GM03348 (cell line): ENCODE measurements at places on chromosomes 16 and 17.

- DNase-seq = no peak
Observed at GRCh38 chr16:1512774-1513173, 19.6 kb downstream of the TELO2 start.

GRCh38 chr17:28963055-28963611, 11.8 kb upstream of the PHF12 start:
- no peak for DNase-seq

- peak; percentile 84 for DNase-seq
Observed at GRCh38 chr17:20121359-20122253, 112.4 kb downstream of the SPECC1 start.

- DNase-seq = no peak
Observed at GRCh38 chr17:3810019-3810418, 9.0 kb upstream of the ITGAE start.

- peak; percentile 9 for DNase-seq
Observed at GRCh38 chr17:12282056-12282455, 261.4 kb downstream of the MAP2K4 start.

DNA sequence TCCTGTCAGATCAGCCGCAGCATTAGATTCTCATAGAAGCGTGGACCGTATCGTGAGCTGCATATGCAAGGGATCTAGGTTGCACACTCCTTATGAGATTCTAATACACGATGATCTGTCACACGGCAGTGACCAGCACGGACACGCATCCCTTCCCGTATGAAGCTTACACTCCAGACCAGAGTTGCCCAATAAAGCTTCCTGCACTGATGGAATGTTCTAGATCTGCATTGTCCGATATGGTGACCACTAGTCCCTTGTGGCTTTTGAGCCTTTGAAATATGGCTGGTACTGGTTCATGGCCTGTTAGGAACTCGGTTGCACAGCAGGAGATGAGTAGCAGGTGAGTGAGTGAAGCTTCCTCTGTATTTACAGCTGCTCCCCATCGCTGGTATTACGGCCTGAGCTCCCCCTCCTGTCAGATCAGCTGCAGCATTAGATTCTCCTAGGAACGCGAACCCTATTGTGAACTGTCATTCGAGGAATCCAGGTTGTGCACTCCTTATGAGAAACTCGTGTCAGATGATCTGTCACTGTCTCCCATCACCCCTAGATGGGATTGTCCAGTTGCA, 49.8 kb upstream of the ZCCHC14 start:
- DNase-seq = no peak

GRCh38 chr16:1045993-1046911, 26.3 kb upstream of the SSTR5 start:
- no peak for DNase-seq
